ENCODE measurements at places on chromosomes 16 and 17. TPM values are rescaled to one million over a fixed set of nuclear protein-coding genes. Genes with fewer than 3 reads are reported as not detected.

DNA sequence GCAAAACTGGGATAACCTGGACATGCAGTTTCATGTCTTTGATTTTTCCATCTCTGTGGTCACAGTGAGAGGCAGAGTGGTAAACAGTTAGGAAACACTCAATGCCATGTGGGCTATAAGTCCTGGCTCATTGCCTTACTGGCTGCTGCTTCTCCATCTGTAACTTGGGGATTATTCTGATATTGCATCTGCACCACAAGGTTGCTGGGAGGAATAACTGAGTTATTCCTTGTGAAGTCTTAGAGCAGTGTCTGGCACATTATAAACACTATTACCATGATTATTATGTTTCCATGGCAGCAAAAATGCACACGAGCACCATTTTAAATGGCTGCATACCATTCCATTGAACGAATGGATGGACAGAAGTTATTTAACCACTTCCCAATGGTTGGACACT lies 111.7 kb upstream of the CDH5 start:
- DNase-seq, result no peak

DNA sequence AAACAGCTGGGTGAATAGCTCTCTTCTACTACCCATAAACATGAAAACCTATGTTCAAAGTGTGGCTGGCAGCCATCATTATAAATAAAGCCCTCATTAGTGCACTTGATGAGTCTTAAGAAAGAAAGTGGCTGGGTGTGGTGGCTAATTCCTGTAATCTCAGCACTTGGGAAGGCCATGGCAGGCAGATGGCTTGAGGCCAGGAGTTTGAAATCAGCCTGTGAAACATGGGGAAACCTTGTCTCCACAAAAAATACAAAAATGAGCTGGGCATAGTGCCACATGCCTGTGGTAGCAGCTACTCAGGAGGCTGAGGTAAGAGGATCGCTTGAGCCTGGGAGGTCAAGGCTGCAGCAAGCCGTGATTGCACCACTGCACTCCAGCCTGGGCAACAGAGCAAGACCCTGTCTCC lies 28.3 kb upstream of the APPBP2 start:
- peak; percentile 61 for DNase-seq

DNA sequence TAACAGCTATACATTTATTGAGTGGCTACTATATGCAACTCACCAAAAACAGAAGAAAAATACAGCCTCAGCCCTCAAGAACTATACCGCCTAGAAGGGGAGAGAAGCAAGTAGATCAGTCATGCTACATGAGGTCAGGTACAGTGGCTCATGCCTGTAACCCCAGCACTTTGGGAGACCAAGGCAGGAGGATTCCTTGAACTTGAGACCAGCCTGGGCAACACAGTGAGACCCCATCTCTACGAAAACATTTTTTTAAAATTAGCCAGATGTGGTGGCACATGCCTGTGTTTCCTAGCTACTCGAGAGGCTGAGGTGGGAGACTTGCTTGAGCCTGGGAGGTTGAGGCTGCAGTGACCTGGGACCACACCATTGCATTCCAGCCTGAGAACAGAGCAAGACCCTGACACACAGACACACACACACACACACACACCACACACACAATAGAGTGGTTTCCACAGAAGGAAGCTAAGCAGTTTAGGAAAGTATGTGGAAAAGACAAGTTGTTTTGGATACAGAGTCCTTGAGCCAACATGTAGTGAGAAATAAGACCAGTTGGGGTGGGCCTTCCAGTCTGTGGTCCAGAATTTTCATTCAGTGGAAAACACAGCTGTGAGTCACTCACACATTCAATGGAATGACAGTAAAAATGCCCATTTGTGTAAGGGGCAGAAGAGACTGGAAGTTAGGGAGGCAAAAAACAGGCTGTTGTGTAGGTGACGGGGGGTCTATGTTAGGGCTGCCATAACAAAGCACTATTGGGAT lies 10.7 kb upstream of the SNTB2 start:
- peak; percentile 62 for DNase-seq

DNA sequence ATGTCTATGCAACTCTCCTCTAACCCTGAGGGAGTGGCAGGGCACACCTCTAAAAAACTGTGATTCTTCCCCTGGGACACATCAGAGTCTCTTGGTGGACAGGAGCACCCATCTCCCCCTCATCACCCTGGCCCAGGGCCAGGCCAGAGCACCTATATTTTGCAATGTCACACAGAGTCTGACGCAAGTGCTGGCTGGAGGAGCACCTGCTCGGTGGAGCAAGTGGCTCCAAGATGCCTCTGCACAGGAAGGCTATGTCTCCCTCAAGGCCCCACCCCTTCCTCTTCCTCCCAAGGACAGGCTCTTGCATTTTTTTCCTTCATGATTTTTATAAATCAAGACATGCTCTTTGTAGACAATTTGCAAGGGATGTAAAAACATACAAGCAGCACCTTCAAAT lies 13.3 kb downstream of the SNN start:
- no peak for DNase-seq

DNA sequence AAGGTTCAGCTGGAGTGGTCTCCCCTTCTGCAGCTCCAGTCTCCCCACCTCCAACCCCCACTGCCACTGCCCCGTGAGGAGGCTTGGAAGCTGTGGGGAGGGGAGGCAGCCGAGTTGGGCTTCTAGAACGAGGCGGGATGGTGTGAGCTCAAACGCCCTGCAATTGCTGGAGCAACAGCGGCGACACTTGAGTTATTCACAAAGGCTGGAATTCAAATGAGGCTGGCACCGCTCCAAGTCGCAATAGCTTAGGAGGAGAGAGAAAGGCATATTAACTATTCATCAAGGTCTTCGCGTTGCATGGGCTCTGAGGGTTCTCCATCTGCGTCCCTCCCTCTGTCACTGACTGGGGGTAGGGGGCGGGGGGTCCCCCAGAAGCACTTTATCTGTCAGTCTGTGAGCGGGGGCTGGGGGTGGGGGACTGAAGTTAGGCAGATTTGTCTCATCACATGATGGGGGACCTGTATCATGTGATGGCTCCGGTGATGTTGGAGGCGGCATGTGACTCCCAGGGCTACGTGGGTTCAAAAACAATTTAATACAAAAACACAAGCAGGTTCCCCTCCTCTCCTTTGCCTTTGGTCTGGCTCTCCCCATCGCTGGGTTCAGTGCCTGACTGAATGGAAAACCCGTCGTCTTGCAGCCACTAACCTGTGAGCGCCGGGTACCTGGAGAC lies 70.5 kb downstream of the RBBP6 start:
- peak; percentile 34 for DNase-seq

Gene REXO5
- 33.5 TPM for total RNA-seq

Gene RTN4RL1
- 0.64 TPM for total RNA-seq

Gene LDHD
- total RNA-seq, result not detected

Data from LHCN-M2 (cell line).